ENCODE measurements at places on chromosomes 16 and 17.

DNA sequence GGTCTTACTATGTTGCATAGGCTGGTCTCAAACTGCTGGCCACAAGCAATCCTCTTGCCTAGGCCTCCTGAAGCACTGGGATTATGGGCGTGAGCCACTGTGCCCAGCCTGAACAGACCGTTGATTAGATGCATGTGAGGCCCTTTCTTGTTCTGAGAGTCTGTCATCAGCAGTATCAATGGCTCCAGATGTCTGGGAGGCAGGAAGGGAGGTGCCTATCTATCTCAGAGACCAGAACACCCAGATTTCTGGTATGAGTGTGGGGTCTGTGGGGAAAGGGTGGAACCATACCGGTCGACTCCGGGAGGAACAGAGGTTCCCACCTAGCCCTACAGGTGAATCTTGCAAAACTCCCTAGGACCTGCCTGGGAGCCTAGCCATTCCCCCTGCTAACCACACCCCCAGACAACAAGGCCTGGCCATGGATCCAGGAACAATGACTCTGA, 71.7 kb downstream of the PRKCB start:
- no peak for DNase-seq

- DNase-seq = no peak
Observed at GRCh38 chr16:24272379-24272778, 16.2 kb downstream of the CACNG3 start.

GRCh38 chr17:48745381-48746275, 17.1 kb upstream of the HOXB13 start:
- no peak for DNase-seq

DNA sequence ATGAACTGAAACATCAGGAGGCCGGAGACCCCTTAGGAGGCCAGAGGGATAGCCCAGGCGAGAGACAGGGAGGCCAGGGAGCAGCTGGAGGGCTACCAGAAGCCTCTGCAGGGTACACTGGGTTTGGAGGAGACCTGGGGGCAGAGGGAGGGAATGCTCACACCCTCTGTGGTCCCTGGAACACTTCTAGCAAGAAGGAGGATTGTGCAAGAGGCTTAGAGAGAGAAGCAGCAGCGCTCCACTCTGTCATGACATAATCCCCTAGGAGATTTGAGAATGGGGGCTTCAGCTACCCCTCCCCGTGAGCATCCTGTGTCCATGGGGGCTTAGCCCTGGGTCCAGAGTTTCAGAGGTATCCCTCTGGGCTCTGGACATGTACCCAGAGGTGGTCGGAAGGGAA, 15.8 kb downstream of the GPR142 start:
- no peak for DNase-seq

DNA sequence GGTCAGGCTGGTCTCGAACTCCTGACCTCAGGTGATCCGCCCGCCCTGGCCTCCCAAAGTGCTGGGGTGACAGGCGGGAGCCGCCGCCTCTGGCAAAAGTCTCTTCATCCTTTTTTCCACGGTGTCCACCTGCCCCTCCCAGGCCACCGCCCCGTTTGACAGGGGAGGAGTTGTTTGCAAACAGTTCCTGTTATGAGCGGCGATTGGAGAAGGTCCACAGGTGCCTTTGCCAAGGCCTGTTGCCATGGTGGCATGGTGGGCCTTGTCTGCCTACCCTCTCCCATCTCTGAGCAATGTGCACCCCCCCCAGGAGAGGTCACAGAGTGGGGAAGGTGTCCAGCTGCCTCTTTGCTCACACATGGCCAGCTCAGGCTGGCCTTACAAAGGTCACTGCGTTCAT, 16.0 kb upstream of the RAP1GAP2 start:
- DNase-seq = no peak

Measured in coronary artery (tissue), 2 donors.